ENCODE measurements at places on chromosomes 4 and X. TPM values are rescaled to one million over a fixed set of nuclear protein-coding genes. Genes with fewer than 3 reads are reported as not detected.

DNA sequence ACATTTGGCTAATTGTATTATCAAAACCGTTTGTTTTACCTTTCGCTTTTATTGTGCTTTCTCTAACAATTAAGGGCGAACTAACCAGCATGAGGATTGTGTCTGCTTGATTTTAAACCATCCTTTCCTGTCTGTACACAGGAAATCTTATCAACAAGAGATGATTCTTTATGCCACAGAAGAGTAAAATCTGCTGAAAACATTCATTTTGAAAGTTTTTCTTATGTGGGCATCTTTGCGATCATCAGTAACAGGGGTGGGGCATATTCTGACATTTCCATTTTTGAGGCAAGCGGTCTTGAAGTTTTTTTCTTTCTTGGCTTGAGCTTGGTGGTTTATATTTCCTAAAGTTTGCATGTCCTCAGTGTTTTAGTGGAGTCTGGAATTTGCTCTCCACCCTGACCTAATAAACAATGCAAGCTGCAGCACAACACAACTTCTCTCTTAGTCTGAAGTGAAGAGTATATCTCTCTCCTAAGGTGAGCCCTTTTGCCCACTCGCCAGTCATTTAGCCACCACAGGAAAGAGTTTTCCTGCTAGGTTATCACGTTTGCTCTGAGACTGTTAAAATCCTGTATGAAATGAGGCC, 26.6 kb downstream of the NFKB1 start:
- peaks cover 9% of the 10 kb centered on the region for H3K36me3 ChIP-seq

- no peak overlapping the region for H3K4me3 ChIP-seq
- DNase-seq, result peak; percentile 15
- H3K36me3 ChIP-seq, result no peaks in the 10 kb centered on the region
- H3K27ac ChIP-seq, result no peak overlapping the region
These were observed 18.4 kb downstream of the MAML3 start for GRCh38 chr4:140135529-140136088.

- H3K27me3 ChIP-seq, result no peaks in the 10 kb centered on the region
- no peak for DNase-seq
- H3K4me3 ChIP-seq, result no peak overlapping the region
- no peak overlapping the region for H3K27ac ChIP-seq
- H3K4me1 ChIP-seq, result no peaks in the 10 kb centered on the region
These were observed 444.2 kb upstream of the SLIT2 start for GRCh38 chr4:19807505-19807904.

The NHSL2 gene
- 3.5 TPM for total RNA-seq

GRCh38 chr4:132056496-132056895, 1092.6 kb upstream of the PCDH10 start:
- no peaks in the 10 kb centered on the region for H3K36me3 ChIP-seq
- no peak overlapping the region for H3K27ac ChIP-seq
- H3K4me3 ChIP-seq, result no peak overlapping the region
- H3K4me1 ChIP-seq, result no peaks in the 10 kb centered on the region

DNA sequence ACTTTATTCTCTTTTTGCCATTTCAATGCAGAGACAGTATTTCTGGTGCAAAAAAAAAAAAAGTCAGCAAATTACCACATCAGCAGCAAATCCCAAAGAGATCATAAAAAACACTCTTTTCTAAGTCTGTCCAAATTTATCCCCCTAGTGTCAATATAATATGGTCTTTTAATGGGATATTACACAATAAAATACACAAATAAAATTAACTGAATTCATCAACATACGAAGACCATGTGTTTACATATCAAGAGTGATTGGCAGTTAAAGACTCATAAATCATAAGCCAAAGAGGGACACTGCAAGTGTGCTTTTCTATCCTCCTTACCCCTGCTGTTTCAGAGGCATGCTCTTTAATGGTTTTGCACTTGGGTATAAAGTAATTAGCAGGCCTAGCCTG, 340.2 kb upstream of the DKK2 start:
- no peak overlapping the region for H3K4me3 ChIP-seq
- no peaks in the 10 kb centered on the region for H3K4me1 ChIP-seq
- no peaks in the 10 kb centered on the region for H3K27me3 ChIP-seq
- H3K36me3 ChIP-seq, result no peaks in the 10 kb centered on the region

GRCh38 chr4:87260477-87260876, 40.1 kb upstream of the KLHL8 start:
- no peak overlapping the region for H3K4me3 ChIP-seq
- DNase-seq, result no peak
- H3K27ac ChIP-seq, result no peak overlapping the region
- no peaks in the 10 kb centered on the region for H3K4me1 ChIP-seq

DNA sequence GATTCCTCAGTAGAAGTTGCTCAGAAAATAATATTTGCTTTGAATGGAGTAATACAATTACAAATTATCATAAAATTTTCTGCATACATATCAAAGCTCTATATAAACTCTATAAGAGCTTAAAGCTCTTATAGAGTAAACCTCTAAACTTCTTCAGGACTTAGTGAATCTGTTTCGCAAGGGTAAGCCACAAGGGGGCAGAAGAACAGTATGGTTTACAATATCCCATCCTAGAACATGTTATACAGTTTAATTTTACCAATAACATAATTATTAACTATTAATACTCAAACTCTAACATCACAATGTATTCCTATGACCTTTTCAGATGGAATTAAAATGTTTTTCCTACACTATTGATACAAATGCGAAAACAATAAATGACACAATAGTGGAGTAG, 33.8 kb upstream of the SPANXN1 start:
- no peak overlapping the region for H3K27ac ChIP-seq
- H3K27me3 ChIP-seq, result no peaks in the 10 kb centered on the region
- no peak for DNase-seq
- no peaks in the 10 kb centered on the region for H3K36me3 ChIP-seq

- no peak for DNase-seq
- no peaks in the 10 kb centered on the region for H3K27me3 ChIP-seq
- no peak overlapping the region for H3K4me3 ChIP-seq
- H3K4me1 ChIP-seq, result no peaks in the 10 kb centered on the region
- no peaks in the 10 kb centered on the region for H3K36me3 ChIP-seq
- no peak overlapping the region for H3K27ac ChIP-seq
These were observed 45.6 kb upstream of the CHRNA9 start for GRCh38 chr4:40289366-40290188.

- no peak overlapping the region for H3K4me3 ChIP-seq
- no peaks in the 10 kb centered on the region for H3K27me3 ChIP-seq
- peaks cover 7% of the 10 kb centered on the region for H3K36me3 ChIP-seq
- no peak overlapping the region for H3K27ac ChIP-seq
- no peak for DNase-seq
- H3K4me1 ChIP-seq, result no peaks in the 10 kb centered on the region
These were observed 7.3 kb downstream of the RPS4X start for GRCh38 chrX:72269671-72270251.

The EFHC2 gene
- total RNA-seq, result 1.6 TPM

- H3K27me3 ChIP-seq, result no peaks in the 10 kb centered on the region
- H3K4me3 ChIP-seq, result no peak overlapping the region
- no peak overlapping the region for H3K27ac ChIP-seq
- no peak for DNase-seq
- no peaks in the 10 kb centered on the region for H3K36me3 ChIP-seq
- H3K4me1 ChIP-seq, result peaks cover 19% of the 10 kb centered on the region
These were observed 93.3 kb upstream of the PDE5A start for GRCh38 chr4:119721878-119722277.

The DHRSX gene
- 39.9 TPM for total RNA-seq

DNA sequence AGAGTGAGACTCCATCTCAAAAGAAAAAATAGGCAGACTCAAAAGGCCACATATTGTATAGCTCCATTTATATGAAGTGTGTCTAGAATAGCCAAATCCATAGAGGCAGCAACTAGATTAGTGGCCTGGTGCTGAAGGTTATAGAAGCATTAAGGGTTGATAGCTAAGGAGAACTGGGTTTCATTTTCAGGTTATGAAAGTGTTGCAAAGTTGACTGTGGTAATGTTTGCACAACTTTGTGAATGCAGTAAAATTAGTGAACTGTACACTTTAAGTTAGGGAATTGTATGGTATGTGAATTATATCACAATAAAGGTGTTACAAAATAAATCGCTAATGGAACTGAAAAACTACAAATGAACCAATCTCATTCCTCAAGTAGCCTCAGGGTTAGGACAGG, 28.3 kb downstream of the TXLNG start:
- no peaks in the 10 kb centered on the region for H3K36me3 ChIP-seq
- no peak for DNase-seq
- H3K27me3 ChIP-seq, result no peaks in the 10 kb centered on the region
- H3K4me1 ChIP-seq, result no peaks in the 10 kb centered on the region
- no peak overlapping the region for H3K4me3 ChIP-seq
- no peak overlapping the region for H3K27ac ChIP-seq

- no peaks in the 10 kb centered on the region for H3K4me1 ChIP-seq
- H3K4me3 ChIP-seq, result no peak overlapping the region
- no peak overlapping the region for H3K27ac ChIP-seq
These were observed 31.2 kb upstream of the ANKRD50 start for GRCh38 chr4:124743711-124744110.

The GPM6B gene
- total RNA-seq, result 4.0 TPM

DNA sequence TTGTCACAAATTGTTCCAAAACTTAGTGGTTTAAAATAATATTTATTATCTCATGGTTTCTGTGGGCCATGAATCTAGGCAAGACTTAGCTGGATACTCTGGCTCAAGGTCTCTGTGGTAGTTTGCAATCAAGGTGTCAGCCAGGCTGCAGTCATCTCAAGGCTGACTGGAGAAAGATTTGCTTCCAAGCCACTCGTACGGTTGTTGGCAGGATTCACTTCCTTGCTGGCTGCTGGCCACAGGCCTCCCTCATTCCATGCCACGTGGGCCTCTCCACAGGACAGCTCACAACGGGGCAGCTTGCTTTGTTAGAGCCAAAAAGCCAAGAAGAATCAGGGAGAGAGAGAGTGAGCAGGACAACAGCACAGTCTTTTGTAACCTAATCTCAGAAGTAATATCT, 101.4 kb downstream of the WWC2 start:
- DNase-seq, result peak; percentile 14
- no peaks in the 10 kb centered on the region for H3K4me1 ChIP-seq
- no peak overlapping the region for H3K27ac ChIP-seq
- no peaks in the 10 kb centered on the region for H3K36me3 ChIP-seq
- no peaks in the 10 kb centered on the region for H3K27me3 ChIP-seq

- H3K4me3 ChIP-seq, result no peak overlapping the region
- no peaks in the 10 kb centered on the region for H3K4me1 ChIP-seq
- H3K27me3 ChIP-seq, result no peaks in the 10 kb centered on the region
- no peak for DNase-seq
- H3K27ac ChIP-seq, result no peak overlapping the region
- H3K36me3 ChIP-seq, result no peaks in the 10 kb centered on the region
These were observed 27.6 kb downstream of the HCCS start for GRCh38 chrX:11138498-11139390.

Data from transverse colon (tissue), 4 donors.